Amygdala (tissue), 56 donors: ENCODE measurements at places on chromosomes 4 and X.

GRCh38 chr4:121455285-121455684 is 74.5 kb upstream of the QRFPR start:
- DNase-seq: no peak

- no peak for DNase-seq
Measured at GRCh38 chrX:47170861-47171692, 22.6 kb upstream of the UBA1 start.

DNA sequence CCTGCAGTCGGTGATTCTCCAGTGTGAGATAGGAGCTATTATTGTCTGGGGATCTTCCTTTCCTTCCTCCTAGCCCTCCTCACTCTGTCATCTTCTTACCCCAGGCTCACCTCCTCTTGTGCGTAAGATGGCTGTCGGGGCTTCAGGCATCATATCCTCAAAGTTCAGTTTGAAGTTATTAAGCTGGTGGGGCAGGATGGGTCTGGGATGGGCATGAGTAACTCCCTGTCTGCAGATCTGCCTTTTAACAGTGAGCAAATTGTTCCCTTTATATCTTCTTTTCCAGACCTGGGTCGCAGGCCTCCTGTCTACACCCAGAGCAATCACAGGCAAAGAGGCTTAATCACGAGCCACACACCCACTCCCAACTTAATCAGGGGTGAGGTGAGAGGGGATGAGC is 900 bp upstream of the MTMR1 start:
- no peak for DNase-seq

DNA sequence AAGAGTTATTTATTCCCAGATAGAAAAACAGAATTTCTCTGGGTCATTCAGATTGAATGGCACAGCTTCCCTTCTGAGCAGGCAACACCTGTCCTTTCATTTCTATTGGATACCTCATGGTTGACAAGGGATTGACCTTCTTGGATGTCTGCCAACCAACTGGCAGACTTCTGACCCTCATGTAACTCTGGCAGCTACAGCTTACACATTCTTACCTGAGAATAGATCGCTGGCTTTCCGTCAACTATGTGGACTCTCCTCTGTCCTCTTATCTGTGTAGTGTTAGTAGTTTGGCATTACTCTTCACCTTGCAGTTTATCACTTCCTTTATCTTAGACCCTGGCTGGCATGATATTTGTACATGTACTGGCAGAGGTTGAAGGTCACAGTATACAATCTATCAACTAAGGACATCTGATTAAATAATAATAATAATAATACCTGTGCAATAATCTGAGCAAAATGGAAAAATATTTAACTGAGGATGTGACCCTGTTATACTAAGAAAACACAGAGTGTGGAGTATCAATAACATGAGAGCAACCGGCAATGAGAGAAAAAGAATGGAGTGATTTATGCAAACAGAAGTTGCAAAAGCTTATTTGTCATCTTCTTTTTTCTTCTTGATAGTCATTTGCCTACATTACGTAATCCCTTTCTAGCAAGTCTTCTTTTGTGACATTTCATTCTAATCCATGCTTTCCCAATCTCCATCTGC is 1118.2 kb downstream of the ARAP2 start:
- DNase-seq: no peak

- no peak for DNase-seq
Measured at GRCh38 chr4:139454111-139455045, at the start of gene RAB33B. RAB33B (plus strand) TSS chr4:139454121; CDS start chr4:139454196, 75 bp downstream.

DNA sequence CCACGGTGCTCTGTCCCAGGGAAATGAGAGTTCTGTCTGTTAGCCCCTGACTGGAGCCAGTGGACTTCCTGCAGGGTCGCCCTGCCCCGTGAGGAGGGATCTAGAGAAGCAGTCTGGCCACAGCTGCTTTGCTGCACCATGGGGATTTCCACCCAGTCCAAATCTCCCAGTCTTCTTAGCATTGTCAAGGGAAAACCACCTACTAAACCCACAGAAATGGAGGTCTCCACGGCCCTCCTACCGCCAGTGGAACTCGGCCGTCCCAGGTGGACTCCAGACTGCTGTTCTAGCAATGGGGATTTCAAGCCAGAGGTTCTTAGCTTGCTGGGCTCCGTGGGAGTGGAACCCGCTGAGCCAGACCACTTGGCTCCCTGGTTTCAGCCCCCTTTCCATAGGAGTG is 133.3 kb upstream of the PCDH7 start:
- no peak for DNase-seq

- DNase-seq: no peak
Measured at GRCh38 chr4:139392797-139393196, 61.1 kb upstream of the RAB33B start.
